Stimulated activated CD4-positive, alpha-beta T cell treated with anti-CD3 and anti-CD28 coated beads, Interleukin-15, amount 100 ng/mL, for 24 hours (primary cell): ENCODE measurements at places on chromosomes 11 and 22.

DNA sequence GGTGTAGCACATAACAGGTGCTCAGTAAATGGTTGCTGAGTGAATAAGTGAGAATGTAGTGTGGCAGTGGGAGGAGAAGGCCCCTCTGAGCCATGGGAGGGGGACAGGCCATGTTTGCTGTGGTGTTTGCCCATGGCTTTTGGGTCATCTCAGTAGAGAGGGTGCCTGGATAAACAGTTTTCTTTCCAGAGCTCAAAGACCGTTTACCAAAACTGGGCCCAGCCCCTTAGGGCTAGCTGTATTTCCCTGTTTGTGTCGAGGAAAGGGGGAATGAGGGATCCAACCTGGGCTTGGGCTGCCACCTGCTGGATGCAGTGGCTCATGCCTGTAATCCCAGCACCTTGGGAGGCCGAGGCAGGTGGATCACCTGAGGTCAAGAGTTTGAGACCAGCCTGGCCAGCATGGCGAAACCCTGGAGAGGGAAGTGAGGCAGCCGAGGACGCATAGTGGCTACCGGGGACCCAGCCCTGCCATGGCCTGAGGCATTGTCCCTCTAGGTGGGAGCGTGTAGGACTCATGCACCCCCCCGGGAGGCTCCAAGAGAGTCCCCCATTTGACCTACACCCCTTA, 8.7 kb upstream of the LTO1 start:
- no peak for DNase-seq

DNA sequence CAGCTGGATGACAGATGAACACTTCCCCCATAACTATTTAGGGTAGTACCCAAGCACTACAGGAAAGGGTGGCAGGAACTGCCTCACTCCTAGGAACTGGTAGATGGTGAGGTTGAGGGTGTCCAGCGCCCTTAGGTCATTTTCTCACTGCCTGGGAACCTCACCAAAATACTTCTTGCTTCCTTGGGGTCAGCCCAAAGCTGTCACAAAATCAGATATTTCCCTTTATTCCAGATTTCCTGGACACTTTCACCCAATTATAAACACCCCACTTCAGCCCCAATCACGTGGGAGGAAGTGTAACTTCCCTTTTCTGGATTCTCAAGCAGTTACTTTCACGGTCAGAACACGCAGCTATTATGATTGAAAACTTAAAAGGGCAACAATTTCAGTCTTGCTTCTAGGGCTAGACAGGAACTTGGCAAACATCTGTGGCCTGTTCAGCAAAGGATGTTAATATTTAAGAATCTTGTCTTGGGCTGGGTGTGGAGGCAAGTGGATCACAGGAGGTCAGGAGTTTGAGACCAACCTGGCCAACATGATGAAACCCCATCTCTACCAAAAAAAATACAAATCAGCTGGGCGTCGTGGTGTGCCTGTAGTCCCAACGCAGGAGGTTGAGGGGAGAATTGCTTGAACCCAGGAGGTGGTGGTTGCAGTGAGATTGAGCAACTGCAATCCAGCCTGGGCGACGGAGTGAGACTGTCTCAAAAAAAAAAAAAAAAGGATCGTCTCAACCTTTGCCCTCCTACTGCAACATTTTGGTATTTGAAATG, 4.0 kb downstream of the FTH1 start:
- DNase-seq, result no peak

DNA sequence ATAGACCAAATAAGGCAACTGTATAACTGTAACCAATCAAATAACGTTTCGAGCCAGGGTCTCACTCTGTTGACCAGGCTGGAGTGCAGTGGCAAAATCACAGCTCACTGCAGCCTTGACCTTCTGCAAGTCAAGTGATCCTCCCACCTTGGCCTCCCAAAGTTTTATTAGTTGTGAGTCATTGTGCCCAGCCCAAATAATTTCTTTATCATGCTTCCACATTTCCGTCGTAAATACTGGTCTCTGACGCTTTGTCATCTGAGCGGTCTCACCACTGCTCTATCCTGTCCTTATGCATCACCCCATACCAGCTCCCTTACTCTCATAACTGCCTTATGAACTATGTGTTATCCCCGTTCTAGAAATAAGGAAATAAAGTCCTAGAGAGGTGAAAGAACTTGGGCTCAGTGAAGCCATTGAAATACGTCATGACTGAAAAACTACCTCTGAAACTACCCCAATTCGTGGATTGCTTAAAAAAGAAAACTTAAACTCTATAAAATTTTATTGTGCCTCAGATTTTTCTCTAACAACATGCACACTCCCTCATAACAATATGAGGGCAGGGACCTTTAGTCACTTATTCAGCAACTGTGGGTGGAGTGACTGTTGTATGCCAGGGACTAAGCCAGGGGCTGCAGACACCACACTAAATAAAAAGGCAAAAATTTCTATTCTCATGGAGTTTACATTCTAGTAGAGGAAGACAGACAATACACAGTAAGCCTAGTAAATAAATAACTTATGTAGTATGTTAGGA, 15.8 kb upstream of the RTN4RL2 start:
- no peak for DNase-seq

DNA sequence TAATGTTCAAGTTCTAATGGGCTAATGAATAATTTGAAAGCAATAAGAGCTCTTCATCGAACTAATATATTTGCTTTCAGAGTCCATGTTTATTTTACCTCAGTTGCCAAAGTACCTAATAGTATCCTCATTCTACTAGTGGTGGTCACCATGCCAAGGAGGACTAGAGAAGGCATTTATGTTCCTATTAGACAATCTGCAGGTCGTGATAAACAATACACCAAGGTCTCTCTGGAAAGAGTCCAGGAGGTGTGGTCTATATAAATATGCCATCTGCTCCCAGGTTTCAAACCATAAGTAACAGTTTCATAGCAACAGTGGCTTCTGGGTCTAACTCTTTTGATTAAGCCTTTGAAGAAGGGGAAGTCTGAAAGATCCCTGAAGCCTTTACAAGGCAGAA, 42.9 kb downstream of the ARFGAP3 start:
- DNase-seq, result no peak

DNA sequence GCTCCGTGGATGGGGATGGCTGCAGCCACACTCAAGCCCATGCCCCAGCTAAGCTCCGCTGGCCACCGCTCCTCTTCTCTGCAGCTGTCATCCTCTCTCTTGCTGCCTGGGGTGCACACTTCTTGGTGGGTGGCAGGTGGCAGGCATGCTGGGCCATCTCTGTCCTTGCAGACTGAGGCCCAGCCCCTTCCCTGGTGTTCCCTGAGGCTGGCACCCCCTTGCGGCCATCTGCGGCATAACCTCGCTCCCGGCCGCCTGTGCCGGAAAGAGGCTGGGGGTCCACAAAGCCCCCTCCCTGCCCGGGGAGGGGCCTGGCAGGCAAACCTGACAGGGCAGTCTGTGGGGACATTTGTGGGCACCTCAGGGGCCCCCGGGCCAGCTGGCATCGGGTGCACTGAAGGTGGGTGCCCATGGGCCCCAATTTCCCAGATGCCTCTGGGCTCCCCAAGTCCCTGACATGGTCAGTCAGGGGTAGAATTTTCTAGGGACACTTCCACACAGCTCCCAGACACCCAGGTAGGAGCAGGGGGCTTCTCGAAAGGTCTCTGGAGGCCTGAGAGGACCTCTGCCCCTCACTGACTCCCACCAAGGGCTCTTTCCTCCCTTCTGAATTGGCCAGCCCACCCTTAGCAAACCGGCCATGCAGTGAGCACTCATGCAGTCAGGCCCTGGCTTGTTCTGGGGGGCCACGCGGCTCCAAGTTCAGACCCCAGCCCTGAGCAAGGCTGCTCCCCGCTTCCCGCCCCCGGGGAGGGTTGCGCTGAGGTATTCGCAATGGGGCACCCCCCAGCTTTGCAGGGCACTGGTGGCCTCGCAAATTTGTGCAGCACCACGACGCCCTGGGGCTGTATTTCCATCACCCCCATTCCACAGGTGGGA, 23.5 kb upstream of the TH start:
- peak; percentile 69 for DNase-seq

GRCh38 chr11:96940227-96940626, 550.4 kb downstream of the JRKL start:
- DNase-seq, result no peak

DNA sequence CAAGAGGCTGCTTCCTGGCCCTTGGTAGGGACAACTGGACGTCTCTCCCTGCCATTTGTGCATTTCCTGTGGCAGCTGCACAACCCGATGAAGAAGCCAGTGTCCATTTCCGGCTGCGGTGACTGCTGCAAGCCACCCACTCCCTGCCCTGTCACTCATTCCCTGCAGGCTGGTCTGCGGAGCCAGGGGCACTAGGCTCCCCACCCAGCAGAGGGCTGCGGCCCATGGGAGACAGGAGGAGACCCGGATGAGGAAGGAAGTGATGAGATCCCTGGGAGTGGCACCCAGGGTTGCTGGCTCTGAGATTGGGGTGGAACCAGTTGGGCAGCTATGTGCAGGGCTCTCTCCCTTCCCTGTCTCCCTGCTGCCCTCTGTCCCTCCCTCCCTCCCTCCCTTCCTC, 10.0 kb upstream of the MYRF start:
- DNase-seq, result no peak

GRCh38 chr11:11944444-11944843, 64.0 kb downstream of the DKK3 start:
- no peak for DNase-seq

DNA sequence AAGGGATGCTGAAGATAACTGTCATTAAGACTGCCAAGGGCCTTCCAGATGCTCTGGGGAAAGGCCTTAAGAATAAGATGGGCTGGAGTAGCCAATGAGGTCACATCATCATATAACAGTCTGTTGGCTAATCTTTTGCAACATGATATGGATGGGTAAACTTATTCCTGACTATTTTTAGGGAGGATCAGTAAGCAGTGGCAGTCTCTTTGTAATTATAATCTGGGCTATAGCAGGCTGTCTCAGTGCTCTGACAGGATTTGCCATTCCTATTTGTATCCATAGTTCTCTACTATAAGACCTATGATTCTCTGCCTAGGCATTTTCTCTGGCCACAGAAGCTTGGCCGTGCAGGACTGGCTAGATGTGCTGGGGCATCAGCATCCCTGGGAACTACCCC, 16.1 kb upstream of the CALCB start:
- no peak for DNase-seq

GRCh38 chr11:88363004-88363403, 25.5 kb upstream of the CTSC start:
- DNase-seq, result no peak
